ENCODE measurements at places on chromosomes 2 and 18.

DNA sequence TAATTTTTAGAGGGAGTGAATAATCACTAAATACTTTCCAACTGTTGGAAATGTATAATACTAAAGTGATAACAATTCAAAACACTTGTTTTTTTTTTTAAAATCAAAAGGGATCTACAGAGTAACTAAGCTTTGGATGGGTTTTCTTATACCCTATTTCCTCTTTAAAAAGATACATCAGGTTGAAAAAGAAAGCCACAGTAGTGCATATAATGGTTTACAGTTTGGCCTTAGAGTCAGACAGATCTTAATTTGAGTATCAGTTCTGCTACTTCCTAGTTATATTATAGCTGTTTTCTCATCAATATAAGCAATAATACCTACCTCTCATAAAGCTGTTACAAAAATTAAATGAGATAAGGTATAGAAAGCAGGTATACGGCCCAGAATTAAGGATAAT is 28.5 kb downstream of the PSME4 start:
- DNase-seq: no peak

DNA sequence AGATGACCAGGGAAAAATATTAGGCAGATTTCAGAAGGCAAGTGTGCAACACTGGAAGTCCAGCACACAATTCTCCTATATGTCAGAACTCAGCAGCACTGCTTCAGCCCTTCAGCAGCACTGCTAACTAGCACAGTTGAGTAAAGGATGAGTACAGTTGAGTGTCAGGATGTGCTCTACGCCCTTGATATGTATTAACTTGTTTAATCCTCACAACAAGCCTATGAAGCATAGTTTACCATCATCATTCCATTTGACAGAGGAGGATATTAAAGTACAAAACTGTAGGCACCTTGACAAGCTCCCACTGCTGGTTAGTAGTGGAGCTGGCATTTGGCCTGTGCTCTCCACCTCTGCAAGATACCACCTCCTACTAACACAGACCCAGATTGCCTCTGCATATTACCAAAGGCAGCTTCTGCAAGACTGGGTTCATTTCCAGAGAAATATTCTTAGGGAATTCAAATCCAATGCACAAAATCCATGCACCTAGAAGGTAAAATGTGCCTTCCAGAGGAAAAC is 230.8 kb downstream of the ANAPC1 start:
- no peak for DNase-seq

- DNase-seq: no peak
Measured at GRCh38 chr2:233117351-233117750, 57.2 kb downstream of the INPP5D start.

- DNase-seq: no peak
Measured at GRCh38 chr18:73981796-73982195, 165.8 kb downstream of the FBXO15 start.

DNA sequence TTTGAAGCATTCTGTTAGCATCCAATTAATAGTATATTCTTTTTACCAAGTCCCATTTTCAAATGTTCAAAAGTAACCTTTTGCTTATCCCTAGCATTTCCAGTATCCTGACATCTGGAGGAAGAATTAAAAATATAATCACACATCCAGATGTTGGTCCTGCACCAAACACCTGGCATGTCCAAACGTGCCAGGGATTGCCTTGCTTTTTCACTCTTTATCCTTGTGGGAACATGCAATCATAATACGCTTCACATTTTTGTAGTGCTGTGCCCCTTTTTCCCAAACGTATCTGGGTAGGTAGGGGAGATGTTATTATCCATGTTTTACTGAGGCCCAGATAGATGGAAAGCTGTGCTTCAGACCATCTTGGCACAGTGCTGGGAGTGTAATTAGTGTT is 133.0 kb downstream of the TPGS2 start:
- no peak for DNase-seq

Data from T-helper 1 cell (primary cell).